Stimulated activated CD8-positive, alpha-beta memory T cell treated with anti-CD3 and anti-CD28 coated beads, Interleukin-15, amount 100 ng/mL, for 1 hour (primary cell): ENCODE measurements at places on chromosomes 1 and 21.

DNA sequence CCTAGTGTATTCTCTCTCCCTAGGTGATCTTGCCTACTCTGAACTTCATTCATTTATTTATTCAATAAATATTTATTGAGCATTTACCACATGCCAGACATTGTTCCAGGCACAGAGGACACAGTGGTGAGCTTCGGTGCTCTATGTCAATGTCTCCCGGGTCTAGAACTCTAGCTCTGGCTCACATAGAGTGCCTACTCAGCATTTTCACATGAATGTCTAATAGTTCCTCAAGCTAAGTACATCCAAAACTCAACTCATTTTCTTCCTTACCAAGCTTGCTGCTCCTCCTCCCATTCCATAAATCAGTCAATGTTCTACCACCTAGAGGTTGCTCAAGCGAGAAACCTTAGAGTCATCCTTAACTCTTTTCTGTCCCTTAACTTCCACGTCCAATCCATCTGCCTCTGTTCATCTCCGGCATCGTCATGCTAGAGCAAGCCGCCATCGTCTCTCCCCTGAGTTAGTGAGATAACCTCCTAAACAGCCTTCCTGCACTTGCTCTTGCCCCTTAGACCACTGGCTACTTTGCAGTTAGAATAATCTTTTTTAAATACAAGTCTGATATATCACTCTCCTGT, 67.5 kb downstream of the TMEM53 start:
- DNase-seq: no peak

GRCh38 chr1:28887419-28887834, 26.9 kb upstream of the EPB41 start:
- no peak for DNase-seq

DNA sequence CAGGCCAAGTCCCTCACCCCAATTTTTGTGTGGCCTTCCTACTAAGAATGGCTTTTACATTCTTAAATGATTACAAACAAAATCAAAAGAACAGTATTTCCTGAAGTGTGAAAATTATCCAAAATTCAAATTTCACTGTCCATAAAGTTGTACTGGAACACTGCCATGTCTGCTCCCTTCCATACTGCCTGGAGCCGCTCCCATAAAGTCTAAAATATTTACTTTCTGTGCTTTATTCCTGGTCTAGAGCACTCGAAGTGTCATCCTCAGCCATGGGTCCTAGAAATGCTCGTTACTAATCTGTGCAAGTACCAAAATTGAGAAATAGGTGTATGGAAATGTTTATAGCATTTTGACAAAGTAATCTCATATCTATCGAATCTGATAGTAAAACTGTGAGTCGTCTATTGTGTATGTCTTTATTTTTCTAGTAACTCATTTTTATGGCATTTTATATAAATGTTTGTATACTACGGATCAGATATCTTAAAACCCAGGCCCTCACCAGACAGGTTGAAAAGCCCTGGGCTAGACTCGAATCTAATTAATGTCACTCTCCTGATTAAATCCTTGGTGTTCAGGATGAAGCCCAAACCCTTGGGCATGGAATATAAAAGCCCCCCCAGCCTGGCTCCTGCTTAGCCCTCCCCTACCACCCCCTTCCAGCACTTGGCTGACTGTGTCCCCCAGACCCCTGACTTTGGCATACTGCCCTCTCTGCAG, 4.9 kb downstream of the LBR start:
- DNase-seq: no peak

GRCh38 chr1:245614476-245614875, 459.7 kb downstream of the KIF26B start:
- no peak for DNase-seq

- no peak for DNase-seq
Observed at GRCh38 chr1:9590945-9591668, 2.4 kb downstream of the TMEM201 start.

- DNase-seq: no peak
Observed at GRCh38 chr1:2983706-2984398, 37.4 kb upstream of the ACTRT2 start.

DNA sequence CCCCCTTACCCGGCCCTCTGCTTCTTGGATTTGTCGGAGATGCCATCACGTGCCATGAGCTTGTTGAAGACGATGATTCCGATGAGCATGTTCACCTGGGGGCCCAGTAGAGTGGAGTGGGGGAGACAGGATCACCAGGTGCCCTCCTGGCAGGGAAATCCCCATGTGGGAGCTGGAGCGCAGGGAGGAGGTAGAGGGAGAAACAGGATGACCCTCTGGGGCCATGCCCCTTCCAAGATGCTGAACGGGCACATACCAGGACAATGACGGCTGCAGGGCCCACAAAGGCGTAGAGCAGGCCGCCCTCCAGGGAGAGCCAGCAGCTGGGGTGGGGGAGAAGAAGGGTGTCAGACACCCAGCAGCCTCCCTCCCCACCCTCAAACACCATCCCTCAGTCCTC, 28.6 kb downstream of the ADGRB2 start:
- DNase-seq: no peak

DNA sequence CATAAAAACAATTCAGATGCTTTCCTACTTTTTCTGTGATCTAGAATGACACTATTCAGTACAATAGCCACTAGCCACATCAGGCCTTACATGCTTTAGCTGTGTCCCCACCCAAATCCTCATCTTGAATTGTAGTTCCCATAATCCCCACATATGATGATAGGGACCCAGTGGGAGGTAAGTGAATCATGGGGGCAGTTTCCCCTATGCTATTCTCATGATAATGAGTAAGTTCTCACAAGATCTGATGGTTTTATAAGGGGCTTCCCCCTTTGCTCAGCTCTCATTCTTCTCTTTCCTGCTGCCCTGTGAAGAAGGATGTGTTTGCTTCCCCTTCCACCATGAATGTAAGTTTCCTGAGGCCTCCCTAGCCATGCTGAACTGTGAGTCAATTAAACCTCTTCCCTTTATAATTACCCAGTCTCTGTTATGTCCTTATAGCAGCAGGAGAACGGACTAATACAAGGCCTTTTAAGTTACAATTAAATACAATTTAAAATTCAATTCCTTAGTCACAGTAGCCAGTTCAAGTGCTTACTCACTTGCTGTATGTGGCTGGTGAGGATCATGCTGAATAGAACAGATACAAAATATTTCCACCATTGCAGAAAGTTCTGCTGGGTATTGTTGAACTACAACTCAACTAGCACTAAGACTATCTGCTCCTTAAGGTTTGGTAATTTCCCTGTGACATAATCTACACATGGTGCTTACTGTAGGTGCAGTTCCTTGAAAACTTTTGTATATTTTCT, 106.7 kb downstream of the SCMH1 start:
- DNase-seq: no peak

- no peak for DNase-seq
Observed at GRCh38 chr1:243325305-243325890, 69.6 kb downstream of the SDCCAG8 start.

DNA sequence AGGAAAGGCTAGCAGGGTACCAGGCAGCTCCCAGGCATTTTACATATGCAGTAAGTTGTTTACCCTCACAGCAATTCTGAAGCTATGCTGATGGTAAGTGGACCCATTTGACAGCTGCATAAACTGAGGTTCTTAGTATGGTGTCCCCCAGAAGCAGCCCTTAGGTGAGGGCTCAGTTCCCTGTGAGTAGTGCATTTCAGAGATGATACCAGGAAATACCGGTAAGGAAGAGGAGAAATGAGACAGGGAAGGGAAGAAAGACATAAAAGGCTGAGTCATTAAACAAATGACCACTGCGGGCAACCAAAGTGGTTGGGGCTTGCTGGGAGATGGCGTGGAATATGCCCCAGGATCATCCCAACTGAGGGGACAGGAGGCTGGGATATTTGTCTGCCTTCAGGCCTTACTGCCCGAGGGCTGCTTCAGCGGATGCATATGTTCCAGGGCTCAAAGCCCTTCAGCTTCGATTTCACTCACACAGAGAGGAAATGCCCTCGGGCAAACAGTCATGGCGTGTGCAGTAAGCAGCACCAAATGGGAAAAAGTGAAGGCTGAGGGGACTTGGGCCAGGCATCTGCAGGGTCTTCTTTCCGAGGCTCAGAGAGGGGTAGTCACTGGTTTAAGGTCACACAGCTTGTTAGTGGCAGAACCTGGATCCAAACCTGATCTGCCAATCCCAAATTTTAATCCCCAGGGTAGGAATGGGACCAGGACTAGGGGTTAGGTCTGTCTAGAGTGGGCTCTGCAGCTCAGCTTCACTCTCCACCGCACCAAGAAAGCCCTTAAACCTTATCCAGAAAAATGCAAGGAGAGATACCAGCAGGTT, 133.7 kb upstream of the RUNX3 start:
- no peak for DNase-seq

DNA sequence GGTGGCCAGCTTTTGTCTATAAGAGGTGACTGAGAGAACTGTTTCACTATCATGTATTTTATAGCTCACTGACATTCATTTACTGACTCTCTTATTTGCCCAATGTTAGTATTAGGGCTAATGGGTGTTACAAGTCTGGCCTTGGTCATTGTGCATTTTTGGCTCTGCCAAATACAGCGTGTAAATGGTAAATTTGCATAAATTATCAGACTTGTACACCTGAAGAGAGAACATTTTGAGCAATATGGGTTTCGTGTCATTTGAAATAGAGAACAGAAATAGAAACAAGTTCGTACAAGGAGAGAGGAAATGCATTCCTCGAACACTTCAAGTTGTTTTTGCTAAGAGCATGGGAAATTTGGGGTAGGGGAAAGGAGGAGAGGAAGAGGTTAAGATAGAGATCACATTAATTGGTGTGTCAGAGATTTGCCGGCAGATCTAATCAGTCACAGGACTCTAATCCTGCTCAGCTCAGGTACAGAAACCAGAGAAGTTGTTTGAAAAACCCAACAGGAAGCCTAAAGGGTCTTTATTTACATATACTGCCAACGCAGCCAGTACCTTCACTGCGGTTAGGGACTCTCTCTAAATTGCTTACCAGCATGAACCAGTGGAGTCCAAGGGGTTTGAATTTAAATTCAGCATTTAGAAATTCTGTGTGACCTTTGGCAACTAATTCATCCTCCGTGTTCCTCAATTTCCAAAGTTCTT, 261.5 kb downstream of the GPATCH2 start:
- DNase-seq: no peak

GRCh38 chr21:34080710-34081109, 7.3 kb downstream of the MRPS6 start:
- DNase-seq: no peak

DNA sequence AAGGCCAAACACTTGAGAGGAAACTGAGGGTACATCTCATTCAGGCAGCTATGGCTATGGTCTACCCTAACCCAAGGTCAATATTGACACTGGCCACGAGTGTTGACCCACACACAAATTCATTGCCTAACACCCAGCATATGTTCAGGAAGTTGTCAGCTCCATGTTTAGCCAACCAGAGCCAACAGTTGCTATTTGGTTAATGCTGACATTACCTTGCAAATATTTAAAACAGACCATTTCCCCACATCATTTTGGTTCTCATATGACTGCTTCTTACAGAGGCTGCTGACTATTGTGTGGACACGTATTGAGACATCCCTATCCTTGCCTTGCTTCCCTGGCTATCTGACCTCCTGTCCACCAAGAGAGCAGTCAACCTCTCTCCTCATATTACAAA, 97.3 kb downstream of the LMX1A start:
- no peak for DNase-seq

DNA sequence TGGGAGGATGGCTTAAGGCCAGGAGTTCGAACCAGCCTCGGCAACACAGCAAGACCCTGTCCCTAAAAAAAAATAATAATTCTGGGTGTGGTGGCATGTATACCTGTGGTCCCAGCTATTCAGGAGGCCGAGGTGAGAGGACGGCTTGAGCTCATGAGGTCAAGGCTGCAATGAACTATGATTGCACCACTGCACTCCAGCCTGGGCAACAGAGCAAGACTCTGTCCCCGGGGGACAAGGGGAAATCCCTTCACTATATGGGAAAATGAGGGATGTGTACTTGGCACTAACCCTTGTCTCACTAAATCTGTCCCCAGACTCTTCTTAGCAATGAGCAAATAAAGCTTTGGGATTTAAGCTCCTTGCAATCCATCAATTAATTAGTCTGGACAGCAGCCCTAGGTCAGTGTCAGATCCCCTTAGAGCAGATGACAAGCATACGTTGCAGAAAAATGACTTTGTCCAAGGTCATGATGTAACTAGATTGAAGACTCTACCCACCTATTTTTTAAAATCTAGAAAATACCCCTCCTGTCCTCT, 9.4 kb downstream of the KDM5B start:
- DNase-seq: no peak

DNA sequence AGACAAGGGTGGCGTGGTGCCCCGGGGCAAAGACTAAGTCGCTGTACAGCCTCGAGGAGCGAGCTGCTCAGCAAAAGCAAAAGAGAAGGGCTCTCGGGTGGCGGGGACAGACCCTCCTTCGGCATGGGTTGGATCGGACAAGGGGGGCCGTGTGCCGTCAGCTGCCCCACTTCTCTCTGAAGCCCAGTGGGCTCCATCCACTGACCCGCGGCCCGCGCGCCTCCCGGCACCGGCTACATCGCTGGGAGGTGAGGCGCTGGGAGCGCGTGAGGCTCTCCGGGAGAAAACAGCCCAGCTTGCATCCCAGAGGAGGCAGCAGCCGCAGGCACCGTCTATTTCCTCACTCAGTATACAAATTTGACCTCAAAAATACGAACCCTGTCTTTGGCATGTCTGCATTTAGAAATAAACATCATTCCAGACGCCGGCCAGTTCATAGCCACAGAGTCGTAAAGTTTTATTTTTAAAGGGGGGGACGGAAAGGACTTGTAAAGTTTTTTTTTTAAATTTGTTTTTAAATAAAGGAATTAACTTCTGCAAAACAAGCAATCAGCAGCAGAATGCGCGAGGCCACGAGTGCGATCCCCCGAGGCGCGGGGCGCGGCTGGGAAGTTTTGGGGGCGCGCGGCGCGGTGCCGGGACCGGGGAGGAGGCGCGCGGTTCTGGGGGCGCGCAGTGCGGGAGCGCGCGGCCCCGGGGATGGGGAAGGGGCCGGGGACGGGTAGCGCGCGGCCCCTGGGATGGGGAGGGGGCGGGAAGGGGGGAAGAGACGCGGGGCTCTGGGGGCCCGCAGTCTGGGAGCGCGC, 689 bp upstream of the GPR137B start:
- DNase-seq: no peak

DNA sequence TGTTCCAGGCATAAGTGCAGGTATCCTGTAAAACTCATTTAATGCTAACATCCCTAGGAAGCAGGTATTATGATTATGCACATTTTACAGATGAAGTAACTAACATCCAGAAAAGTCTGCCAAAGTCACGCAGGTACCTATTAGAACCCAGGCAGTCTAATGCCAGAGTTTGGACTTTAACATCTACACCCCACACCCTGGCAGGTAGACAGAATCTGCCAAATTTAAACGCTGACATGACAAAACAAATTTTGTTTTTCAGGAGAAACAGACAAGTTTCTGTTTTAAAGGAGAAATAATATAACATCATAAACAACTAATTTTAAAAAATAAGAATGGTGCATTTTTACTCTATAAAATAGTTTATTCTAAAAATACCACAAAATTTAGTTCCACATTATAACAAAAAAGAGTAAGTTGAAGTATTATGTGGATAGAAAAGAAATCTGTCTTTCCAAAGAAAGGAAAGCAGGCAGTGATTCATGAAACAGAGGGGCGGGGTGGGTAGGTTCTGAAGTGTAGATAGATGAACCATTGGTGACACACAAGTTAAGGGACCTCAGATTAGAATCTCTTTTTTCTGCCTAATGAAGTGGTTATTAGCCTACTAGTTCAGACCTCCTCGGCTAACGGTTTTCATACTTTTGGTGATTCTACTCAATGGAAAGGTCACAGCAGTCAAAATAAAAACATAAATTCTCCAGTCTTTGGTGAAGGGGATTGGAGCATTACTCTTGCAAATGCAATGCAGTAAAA, 1.7 kb downstream of the ASPM start:
- DNase-seq: no peak

GRCh38 chr1:236608930-236609726, 4.8 kb upstream of the HEATR1 start:
- DNase-seq: no peak
